ENCODE measurements at places on chromosomes 5 and 9. TPM values are rescaled to one million over a fixed set of nuclear protein-coding genes. Genes with fewer than 3 reads are reported as not detected.

DNA sequence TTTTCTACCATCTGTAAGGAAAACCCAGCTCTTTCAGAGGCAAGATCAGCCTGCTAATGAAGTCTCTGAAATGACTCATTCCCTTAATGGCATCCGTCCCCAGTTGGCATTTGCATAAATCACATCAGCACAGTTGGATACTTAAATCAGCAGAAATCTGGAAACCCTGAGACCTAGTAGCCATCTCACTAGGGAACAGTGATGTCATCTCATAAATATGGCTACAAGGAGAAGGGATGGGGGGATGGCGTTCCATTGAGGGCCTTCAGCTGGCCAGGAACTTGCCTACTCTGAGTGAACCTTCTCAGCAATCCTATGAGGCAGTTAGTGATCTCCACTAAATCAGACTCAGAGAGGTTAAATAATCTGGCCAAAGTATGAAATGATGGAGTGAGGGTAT, 81.8 kb downstream of the CMYA5 start:
- DNase-seq: no peak

DNA sequence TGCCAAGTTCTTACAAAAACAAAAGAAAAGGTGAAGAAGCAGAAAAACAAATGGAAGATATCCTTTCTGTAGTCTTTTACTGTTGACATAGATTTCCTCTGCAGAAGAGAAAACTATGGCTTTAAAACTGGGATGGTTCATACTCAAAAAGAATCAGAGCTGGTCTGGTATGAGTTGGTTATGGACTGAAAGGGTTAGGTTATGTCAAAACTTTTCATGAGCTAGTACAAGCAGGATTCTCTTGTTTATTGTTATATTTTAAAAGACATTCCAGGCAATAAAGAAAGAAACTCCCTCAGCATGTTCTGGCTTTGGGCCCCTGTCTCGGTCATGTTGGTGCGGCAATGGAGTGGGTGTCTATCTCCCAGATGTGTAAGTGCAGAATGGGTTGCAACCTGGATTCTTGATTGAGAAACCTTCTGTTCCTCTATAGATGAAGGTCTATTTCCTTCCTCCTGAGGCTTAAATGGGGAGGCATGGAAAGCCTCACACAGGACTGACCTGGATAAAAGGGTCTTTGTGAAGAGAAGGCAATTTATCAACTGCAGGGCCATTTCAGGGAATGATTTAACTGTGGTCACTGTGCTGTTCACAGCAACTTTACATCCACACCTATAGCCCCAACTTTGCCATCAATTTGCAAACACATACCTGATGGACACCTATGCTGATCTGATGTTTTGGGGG, 209.6 kb upstream of the TNC start:
- no peak for DNase-seq

The PCDHGA9 gene
- total RNA-seq: 10.7 TPM

DNA sequence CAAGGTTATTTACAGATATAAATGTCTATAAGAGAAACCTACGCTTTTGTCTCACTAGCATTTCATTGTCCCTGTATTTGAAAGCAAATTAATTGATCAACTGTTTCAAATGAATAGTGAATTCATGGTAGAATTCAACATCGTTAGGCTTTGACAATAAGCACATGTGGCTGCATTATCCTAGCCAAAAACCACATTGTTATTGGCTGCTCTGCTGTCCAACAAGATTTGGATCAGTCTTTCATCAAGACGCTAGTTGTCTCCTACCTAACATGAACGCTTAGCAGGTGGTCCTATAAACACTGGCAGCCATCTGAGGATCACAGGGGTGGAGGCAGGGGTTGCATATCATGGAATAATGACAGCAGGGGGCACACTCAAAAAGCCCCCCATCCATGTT, 455.0 kb downstream of the CTNND2 start:
- DNase-seq: no peak

The MTX3 gene
- total RNA-seq: 20.7 TPM

DNA sequence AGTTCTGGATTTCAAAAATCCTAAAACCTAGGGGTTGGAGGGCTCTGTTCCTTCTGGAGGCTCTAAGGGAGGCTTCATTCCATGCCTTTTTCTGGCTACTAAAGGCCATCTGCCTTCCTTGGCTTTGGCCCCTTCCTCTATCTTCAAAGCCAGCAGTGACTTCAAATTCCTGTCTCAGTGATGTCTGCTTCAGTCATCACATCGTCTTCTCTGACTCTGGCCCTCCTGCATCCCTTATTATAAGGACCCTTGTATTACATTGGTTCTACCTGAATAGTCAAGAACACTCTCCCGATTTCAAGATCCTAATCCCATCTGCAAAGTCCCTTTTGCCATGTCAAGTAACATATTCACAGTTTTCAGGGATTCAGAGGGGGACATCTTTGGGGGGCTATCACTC, 60.3 kb downstream of the GNA14 start:
- DNase-seq: no peak

The ENTPD2 gene
- total RNA-seq: 24.3 TPM

The WHRN gene
- 5.3 TPM for total RNA-seq

The DAB2IP gene
- 70.7 TPM for total RNA-seq

- DNase-seq: no peak
These were observed 346.5 kb downstream of the NFIB start for GRCh38 chr9:13967438-13967837.

GRCh38 chr9:99057665-99058625, 47.0 kb upstream of the TGFBR1 start:
- DNase-seq: no peak

DNA sequence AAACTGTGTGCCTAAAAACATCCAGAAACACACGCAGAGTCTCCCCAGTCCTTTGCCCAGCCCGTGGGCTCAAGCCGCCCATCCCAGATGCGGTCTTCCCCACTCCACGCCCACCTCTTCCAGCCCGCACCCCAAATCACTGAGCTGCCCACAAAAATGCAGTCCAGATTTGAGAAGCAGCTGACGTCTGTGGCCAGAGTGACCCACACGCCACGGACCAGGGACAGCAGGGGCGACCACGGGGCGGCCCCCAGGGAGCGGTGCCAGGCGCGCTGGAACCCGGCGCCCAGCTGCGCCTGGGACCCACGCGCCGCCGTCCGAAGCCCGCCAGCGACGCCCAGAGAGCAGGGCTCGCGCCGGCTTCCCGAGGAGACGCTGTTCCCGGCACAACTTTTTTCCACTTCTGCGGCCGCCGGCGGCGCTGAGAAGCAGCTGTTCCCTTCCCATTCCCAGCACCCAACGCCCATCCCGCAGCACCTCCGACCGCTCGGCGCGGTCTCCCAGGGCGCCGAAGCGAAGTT, 674 bp downstream of the LHFPL2 start:
- peak; percentile 82 for DNase-seq

GRCh38 chr9:87256973-87257372, 240.7 kb upstream of the DAPK1 start:
- DNase-seq: no peak

GRCh38 chr9:17862101-17862500, 283.2 kb downstream of the SH3GL2 start:
- no peak for DNase-seq

The HEMGN gene
- 6.4 TPM for total RNA-seq

DNA sequence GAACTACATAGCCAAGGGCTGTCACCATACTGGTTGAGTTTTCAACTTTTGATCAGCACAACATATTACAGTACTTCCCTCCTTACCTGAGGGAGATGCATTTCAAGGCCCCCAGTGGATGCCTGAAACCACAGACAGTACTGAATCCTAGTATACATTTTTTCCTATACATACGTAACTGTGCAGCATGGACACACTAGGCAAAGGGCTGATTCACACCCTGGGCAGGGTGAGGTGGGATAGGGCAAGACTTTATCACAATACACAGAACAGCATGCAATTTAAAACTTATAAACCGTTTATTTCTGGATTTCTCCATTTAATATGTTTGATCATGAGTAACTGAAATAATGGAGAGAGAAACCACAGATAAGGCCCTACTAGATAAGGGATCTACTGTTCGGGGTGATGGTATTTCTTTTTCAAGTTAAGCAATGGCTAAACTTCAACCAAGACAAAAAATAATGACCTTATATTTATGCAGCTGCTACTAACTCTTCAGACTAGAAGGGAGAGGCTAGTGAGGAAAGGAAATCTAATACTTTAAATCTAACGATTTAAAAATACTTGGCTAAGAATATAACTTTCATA, 186.9 kb upstream of the GNA14 start:
- DNase-seq: no peak

The ARHGEF39 gene
- not detected for total RNA-seq

DNA sequence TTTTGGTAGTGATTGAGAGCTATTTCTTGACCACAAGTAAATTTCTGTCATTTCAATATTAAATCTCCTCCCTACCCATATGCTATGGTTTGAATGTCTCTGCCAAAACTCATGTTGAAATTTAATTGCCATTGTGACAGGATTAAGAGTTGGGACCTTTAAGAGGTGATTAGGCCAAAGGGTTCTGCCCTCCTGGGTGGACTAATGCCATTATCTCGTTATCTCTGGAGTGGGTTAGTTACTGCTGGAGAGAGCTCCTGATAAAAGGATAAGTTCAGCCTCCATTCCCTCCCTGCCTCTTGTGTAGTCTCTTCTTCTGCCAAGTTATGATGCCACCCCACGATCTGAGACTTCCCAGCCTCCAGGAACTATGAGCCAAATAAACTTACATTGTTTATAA, 3.6 kb upstream of the DRD1 start:
- DNase-seq: no peak

DNA sequence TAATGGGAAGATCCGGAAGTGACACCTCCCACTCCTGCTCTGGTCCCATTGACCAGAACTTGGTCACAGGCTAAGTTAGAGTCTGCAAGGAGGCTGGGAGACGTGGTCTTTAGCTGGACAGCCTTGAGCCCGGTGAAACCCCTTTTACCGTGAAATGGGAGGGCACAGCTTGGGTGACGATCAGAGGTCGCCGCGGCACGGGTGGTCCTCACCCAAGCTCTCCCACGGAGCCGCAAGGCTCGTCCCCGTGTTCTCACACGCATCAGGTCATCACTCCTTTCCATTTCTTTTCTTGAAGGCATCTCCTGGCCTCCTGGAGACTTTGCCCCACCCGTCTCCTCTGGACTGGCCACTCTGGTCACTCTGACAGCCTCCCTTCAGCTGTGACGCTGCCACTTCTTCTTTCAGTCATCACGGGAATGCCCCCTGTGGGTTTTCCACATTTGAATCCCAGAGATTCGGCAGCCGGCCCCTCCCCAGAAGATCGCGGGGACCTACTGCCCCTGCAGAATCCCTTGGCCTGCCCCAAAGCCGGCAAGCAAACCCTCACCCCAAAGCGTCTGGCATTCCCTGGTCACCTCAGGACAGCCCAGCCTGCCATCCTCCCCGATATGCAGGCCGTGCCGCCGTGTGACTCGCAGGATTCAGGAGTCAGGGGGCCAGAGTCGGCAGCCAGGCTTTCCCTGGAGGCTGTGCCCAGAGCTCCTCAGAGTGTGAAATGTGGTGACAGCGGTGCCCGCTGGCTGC, 18.9 kb upstream of the EGFL7 start:
- no peak for DNase-seq

GRCh38 chr5:172871536-172871935, 37.5 kb downstream of the ERGIC1 start:
- no peak for DNase-seq

DNA sequence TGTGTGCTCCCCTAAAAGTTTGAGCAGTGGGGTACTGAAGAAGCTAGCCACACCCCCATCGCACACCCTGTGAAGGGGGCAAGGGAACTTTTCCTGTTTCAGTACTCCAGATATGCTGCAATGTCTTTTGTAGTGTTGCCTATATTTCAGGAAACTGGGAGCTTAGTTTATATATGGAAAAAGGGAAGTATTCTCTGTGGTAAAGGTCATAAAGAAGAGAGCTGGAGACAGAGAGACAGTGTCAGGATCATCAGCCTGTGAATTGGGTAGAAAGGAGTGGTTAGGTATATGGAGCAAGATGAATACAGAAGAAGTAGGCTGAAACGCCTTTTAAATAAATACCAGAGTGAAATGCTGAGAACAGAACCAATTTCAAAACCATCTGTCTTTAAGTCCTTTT, 82.2 kb upstream of the C9orf72 start:
- DNase-seq: no peak

- DNase-seq: no peak
These were observed 268.2 kb downstream of the BRINP1 start for GRCh38 chr9:119101048-119101447.

DNA sequence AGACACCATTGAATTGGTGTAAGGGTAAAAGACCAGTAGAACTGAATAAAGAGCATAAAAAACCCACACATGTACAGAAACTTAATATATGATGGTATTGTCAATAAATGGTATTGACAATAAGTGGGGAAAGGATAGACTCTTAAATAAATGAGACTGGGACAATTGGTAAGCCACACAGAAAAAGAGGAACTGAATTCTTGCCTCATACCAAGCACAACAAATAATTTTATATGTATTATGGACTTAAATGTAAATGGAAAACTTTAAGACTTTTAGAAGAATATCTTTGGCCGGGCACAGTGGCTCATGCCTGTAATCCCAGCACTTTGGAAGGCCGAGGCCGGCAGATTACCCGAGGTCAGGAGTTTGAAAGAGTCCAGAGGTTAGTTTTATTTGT, 37.9 kb upstream of the PPP2CA start:
- no peak for DNase-seq

The NACC2 gene
- total RNA-seq: 56.8 TPM

GRCh38 chr9:6271508-6272228, 56.1 kb downstream of the IL33 start:
- DNase-seq: no peak

DNA sequence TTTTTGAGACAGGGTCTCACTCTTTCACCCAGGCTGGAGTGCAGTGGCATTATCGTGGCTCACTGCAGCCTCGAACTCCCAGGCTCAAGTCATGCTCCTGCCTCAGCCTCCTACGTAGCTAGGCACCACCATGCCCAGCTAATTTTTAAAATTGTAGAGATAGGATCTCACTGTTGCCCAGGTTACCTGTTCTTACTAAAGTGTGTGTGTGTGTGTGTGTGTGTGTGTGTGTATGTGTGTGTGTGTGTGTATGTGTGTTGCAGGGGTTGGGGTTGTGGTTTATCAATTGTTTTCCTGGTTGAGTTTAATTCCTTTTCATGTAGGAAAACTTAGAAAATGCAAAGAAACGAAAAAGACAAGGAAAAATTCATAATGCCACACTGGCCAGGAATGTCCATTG, 21.8 kb downstream of the RNF44 start:
- DNase-seq: no peak

The PCDHGA2 gene
- total RNA-seq: 13.5 TPM

- DNase-seq: no peak
These were observed 20.3 kb downstream of the LPCAT1 start for GRCh38 chr5:1503241-1504068.

DNA sequence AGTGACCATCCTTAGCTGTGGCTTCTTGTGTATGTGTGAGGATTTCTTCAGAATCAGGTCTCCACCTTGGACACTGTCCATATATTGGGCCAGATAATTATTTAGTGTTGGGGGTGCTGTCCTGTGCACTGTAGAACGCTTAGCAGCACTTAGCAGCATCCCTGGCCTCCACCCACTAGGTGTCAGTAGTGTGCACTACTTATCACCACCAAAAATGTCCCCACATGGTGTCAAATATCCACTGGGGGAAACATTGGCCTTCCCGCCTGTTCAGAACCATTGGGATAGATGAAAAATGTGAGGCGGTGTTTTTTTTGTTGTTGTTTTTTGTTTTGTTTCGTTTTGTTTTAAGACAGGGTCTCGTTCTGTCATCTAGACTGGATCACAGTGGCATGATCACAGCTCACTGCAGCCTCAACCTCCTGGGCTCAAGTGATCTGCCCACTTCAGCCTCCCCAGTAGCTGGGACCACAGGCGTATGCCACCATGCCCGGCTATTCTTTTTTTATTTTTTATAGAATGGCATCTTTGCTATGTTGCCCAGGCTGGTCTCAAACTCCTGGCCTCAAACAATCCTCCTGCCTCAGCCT, 67.7 kb downstream of the TENT4A start:
- no peak for DNase-seq

- no peak for DNase-seq
These were observed 51.1 kb upstream of the UBTD2 start for GRCh38 chr5:172334641-172335040.

The ADAMTS13 gene
- 4.6 TPM for total RNA-seq

All from sciatic nerve (tissue), 2 donors.